ENCODE measurements at places on chromosomes 1 and 21. TPM values are rescaled to one million over a fixed set of nuclear protein-coding genes. Genes with fewer than 3 reads are reported as not detected.

The KCNE2 gene
- total RNA-seq: not detected

The ELF3 gene
- total RNA-seq: not detected

The CD84 gene
- 3.1 TPM for total RNA-seq

The FCAMR gene
- total RNA-seq: not detected

The ATP8B2 gene
- 22.8 TPM for total RNA-seq

The SPRR2A gene
- total RNA-seq: not detected

DNA sequence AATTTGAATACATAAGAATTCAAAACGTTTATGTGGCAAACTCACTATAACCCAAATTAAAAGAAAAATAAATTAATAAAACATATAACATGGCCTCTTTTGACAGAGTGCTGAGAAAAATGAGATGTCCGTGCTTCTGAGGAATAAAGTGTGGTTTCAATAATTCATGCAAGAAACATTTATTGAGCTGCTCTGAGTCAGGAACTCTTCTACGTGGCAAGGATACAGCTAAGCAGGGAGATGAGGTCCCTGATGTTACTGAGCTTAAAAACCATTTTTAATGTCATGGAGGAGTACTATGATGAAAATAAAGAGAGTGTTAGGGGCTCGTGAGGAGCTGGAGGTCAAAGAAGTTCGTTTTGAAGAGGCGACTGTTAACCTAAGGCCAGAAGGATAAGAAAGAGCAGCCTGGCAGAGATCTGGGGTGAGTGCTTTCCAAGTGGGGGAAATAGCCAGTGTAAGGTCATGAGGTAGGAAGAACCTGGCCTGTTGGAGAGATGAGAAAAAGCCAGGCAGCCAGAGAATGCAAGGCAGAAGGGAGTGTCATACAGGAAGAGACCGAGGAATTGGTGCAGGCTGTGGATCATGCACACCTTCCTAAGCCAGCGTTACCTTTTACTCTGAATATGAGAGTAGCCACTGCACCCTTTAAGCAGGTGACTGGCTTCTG, 182.2 kb upstream of the DUSP10 start:
- no peak for DNase-seq

DNA sequence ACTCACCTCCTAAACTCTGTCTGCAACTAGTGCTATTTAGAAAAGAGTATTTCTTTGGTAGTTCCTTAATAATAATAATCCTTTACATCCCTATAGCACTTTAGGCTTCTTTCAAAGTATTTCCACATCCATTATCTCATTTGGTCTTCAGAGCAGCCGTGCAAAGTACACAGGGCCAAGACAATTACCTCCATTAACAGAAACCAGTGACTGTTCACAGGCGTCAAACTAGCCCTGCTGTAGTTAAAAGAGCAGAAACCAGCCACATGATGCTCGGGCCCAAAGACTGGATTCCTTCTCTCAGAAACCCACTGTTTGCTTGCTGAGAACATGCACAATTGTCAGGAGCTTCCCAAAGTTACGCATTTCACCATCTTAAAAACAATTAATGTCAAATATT, 396.0 kb upstream of the DAB1 start:
- DNase-seq: no peak

- DNase-seq: peak; percentile 56
Observed at GRCh38 chr1:37513795-37514349, 694 bp downstream of the MEAF6 start.

- peak; percentile 54 for DNase-seq
Observed at GRCh38 chr1:37478890-37479254, 4.5 kb downstream of the ZC3H12A start.

- DNase-seq: no peak
Observed at GRCh38 chr1:221794079-221794670, 52.3 kb upstream of the DUSP10 start.

GRCh38 chr1:162885265-162885664, 24.3 kb upstream of the CCDC190 start:
- no peak for DNase-seq

DNA sequence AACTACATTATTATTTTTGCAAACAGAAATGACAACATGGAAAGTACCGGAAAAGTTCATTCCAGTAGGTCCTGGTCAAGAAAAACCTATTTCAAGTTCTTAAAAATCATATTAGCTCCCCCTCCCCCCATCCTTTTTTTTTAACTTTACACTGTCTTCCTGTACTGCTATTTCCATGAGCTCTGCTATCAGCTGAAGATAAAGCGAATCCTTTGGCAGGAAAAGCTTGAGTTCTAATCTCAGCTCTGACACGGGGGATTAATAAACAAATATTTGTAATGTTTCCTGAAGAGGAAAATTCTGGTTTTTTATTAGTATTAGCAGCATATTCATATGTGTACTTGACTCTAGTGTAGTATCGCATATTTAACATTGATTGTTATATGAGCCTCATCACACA, 190.7 kb upstream of the ESRRG start:
- DNase-seq: no peak

GRCh38 chr1:110172001-110172400, 21.7 kb downstream of the SLC6A17 start:
- no peak for DNase-seq

- no peak for DNase-seq
Observed at GRCh38 chr1:190226006-190226405, 251.7 kb downstream of the BRINP3 start.

DNA sequence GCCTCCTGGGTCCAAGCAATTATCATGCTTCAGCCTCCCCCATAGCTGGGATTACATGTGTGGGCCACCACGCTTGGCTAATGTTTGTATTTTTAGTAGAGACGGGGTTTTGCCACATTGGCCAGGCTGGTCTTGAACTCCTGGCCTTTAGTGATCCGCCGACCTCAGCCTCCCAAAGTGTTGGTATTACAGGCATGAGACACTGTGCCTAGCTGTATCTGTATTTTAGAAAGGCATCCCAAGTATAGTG, 69.3 kb downstream of the NKAIN1 start:
- DNase-seq: no peak

- DNase-seq: peak; percentile 47
Observed at GRCh38 chr1:117686907-117687306, 81.1 kb downstream of the TENT5C start.

GRCh38 chr1:226666692-226667091, 72.4 kb downstream of the ITPKB start:
- DNase-seq: no peak

DNA sequence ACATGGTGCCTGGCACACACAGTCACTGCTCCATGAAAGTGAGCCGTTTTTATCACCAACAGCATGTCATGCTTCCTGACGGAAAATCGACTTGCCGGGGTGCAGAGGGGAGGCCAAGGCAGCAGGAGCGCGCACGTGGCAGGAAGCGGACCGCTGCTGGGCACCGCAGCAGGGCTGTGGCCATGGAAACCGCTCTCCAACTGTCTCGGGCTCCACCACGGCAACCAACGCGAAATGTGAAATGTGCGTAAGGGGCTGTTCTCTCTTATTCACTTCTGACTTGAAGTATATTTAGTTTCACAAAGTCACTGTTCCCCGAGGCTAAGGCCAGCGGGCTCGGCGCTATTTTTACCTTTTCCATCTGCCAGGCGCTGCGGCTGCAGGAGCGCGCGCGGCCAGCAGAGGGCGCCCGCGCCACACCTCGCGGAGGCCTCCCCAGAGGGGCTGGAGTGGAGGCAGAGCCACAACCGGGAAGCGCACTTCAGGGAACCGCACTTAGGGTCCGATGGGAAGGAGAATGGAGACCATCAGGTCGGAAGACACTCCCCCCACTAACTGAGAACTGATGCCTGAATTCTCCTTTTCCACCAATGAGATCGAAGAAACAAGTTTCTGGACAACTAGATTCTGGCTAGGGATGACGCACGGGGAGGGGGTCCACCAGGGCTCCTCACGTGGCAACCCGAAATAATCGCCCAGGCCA, 19.7 kb downstream of the RCC2 start:
- DNase-seq: peak; percentile 69

- peak; percentile 71 for DNase-seq
Observed at GRCh38 chr1:160206036-160206389, 829 bp downstream of the PEA15 start.

DNA sequence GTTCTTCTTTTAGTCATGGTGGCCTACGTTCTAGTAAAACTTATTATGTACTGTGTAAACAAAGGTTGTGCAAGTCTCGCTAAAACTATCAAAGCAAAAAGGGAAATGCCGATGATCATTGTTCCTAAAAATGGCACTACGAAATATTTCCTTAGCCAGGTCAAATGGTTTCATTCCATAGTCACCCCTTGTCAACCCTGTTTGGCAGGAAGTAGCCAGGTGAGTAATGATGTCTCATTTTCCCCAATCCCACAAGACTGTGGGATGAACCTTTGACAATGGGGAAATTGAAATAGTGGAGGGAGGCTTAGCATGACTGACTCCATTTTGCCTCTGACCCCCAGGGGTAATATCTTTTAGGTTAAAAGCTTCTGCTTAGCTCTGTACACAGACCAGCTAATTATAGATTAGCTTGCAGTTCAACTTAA, 5.6 kb upstream of the REN start:
- no peak for DNase-seq

- DNase-seq: no peak
Observed at GRCh38 chr1:200784576-200784975, 45.9 kb downstream of the CAMSAP2 start.

- no peak for DNase-seq
Observed at GRCh38 chr1:29388170-29388569, 151.8 kb downstream of the PTPRU start.

GRCh38 chr1:243471026-243471685, 215.3 kb downstream of the SDCCAG8 start:
- no peak for DNase-seq

DNA sequence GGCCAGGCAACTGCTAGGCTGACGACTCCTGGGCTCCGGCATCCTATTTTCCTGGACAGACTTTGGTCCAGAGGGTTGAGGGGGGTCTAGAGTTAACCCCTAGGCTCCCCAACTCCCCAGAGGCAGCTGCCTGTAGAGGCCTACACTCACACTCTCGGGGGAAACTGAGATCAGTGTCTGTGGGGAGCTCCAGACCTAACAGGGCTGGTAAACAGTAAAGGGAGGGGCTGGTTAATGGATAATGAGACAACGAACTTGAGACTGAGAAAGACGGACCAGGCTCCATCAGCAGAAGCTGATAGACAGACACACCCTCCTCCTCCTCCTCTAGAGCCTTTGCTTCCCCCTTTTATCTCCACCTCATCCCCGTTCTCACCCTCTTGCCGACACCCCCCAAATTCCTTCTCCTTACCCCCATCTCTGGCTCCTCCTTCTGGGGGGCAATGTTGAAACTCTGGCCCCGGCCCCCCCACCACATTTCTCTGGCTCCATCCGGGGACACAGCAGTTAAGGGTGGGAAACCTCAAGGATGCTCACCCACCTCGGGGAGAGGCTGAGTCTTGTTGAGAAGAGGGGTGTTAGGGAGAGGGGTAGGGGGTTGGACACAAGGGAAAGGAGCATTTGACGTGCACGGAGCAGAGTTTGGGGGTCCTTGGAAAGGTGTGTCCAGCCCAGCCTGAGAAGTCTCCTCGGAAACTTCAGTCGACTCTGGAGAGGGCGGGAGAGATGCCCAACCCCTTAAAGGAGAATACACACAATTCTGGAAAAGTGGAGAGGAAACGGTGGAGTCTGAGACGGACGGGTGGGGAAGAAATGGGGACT, at the start of gene MTMR11:
MTMR11 (minus strand) TSS at position 710 of the 822 bp plus-strand sequence; CDS start at position 478, 232 bp downstream.
- peak; percentile 60 for DNase-seq

DNA sequence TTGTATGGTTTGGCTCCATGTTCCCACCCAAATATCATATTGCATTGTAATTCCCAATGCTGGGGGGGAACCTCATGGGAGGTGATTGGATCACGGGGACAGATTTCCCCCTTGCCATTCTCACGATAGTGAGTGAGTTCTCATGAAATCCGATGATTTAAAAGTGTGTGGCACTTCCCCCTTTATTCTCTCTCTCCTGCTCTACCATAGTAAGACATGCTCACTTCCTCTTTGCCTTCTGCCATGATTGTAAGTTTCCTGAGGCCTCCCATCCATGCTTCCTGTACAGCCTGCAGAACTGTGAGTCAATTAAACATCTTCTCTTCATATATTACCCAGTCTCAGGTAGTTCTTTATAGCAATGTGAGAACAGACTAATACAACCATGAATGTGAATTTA, 211.6 kb upstream of the NR5A2 start:
- no peak for DNase-seq

- no peak for DNase-seq
Observed at GRCh38 chr1:207921321-207921720, 10.4 kb upstream of the CD34 start.

- DNase-seq: peak; percentile 65
Observed at GRCh38 chr1:182955596-182956588, 2.9 kb upstream of the SHCBP1L start.

GRCh38 chr21:45219517-45219916, 68.2 kb downstream of the POFUT2 start:
- DNase-seq: no peak

DNA sequence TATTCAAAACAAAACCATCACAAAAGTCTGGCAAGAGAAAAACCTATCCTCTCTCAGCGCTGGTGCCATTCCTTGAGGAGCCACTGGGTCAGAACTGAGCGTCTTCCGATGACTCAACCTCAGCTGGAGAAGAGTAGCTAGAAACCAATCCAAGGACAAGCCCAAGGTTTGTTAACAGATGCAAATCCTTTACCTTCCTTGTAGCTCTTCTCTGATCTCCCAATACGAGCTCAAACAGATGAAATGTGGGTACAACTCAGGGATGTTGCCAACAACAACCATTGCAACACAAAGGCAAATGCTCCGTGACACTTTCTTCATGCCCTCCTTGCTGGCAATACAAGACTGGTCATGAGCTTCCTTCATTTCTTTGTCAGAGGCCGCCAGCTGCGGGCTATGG, 337.1 kb downstream of the SIPA1L2 start:
- DNase-seq: no peak

- peak; percentile 69 for DNase-seq
Observed at GRCh38 chr1:25568834-25569596, 25.6 kb downstream of the LDLRAP1 start.

GRCh38 chr1:211633524-211633846, 41.9 kb downstream of the NEK2 start:
- DNase-seq: no peak

DNA sequence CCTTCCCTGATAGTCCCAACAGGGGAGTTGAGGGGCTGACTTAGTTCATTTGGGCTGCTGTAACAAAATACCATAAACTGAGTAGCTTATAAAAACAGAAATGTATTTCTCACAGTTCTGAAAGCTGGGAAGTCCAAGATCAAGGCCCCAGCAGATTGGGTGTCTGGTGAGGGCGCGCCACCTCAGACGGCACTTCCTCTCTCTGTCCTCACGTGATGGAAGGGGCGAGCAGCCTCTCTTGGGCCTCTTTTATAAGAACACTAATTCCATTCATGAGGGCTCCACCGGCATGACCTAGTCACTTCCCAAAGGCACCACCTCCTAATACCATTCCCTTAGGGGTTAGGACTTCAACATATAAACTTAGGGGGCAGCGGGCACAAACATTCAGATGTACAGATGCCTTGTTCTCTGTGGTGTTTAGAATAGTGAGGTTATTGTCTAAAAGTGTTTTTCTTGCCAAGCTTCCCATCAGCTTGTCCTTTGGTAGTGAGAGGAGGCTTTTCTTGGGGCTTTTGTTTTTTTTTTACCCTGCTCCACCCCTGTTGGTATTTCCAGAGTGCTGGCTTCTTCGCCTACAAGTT, 20.3 kb downstream of the NIPAL3 start:
- no peak for DNase-seq

All from right atrium auricular region (tissue), 2 donors.